Activated CD4-positive, alpha-beta T cell treated with anti-CD3 and anti-CD28 coated beads, Interleukin-2, amount 10 ng/mL, durations not matched to agents 7 days and 5 days (primary cell): ENCODE measurements at places on chromosomes 4 and X.

GRCh38 chr4:188127214-188127874 is 11.9 kb upstream of the TRIML1 start:
- DNase-seq = no peak

DNA sequence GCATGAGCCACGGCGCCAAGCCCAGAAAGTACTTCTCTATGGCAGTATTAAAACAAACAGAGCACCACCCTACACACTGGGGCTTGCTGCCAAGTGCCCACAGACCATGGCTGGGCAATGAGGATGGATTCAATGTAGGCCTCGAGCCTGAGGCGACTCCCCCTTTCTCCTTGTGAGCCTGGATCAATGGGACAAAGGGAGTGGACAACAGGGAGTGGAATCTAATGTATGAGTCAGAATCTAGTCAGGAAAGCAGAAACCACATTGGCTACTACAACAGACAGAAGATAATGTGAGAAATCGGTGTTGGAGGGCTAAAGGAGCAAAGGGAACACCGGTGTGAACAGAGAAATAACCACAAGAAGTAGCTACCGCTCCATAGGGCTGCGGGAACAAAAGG is 37.7 kb upstream of the OCIAD2 start:
- DNase-seq = no peak

GRCh38 chrX:15204130-15204751 is 65.6 kb downstream of the ASB9 start:
- no peak for DNase-seq

DNA sequence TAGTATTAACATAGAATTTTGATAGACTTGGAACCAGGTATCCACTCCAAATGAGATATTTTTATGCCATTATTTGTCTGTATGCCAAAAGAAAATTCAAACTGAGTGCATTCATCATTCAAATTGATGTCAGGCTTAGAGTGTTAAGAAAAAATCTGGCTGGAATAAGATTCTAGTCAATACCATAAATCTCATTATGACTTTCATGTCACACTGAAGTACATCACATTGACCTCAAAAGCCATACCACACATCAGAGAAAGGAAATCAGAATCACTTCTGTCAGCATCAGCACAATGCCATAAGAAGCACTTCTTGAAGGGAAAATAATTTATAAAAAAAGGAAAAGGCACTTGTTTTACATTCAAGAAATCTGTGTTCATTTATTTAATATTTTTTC is 119.0 kb upstream of the BMP3 start:
- no peak for DNase-seq

DNA sequence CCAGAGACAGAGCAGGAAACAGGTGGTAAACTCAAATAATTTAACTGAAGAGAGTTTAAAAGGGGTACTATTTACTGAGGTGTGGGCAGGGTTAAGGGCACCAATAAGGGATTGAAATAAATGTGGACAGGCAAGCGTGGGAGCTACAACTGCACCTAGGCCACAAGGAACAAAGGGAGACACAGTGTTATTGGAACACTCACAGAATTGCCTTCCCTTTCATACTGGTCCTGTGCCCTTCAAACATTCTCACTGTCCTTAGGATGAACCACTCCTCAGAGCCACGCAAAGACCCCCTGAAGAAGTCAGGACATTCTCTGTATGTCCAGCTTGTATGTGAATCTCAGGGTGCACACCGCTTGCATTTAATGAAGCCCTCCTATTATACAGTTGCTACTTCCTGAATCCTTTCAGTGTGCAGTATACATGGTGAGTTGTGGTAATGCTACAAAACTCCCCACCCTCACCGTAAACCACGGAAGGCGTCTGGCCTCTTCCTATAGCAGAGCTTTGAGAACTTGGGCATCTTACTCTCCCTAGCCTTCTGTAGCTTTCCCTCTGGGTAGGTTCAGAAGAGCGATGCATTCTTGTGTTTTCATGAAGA is 9.6 kb upstream of the MRPL1 start:
- DNase-seq = peak; percentile 83

- DNase-seq = no peak
Measured at GRCh38 chrX:17750436-17750835, 13.1 kb downstream of the SCML1 start.

- no peak for DNase-seq
Measured at GRCh38 chrX:4588466-4588865, 875.0 kb upstream of the PRKX start.

GRCh38 chr4:18937080-18937479 is 915.5 kb upstream of the LCORL start:
- DNase-seq = no peak

GRCh38 chr4:172809319-172809718 is 359.3 kb upstream of the GALNT7 start:
- DNase-seq = no peak

- DNase-seq = no peak
Measured at GRCh38 chrX:361231-362145, 25.2 kb downstream of the PPP2R3B start.

DNA sequence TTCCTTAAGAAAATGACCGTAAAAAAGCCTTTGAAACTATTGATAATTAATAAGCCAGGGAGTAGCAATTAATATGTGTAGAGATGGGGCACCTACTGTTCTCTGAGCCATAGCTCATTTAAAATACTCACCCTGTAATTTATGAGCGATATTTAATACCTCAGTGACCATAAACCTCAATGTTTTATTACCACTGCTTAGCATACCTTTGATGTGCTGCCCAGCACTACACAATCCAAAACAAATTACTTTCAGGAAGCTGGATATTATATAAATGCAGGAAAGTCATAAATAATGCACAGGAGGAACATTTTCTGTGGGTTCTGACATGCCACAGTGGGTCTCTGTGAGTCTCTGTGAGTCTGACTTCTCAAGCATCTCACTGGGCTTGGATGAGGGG is 166.1 kb upstream of the RPL34 start:
- DNase-seq = no peak

DNA sequence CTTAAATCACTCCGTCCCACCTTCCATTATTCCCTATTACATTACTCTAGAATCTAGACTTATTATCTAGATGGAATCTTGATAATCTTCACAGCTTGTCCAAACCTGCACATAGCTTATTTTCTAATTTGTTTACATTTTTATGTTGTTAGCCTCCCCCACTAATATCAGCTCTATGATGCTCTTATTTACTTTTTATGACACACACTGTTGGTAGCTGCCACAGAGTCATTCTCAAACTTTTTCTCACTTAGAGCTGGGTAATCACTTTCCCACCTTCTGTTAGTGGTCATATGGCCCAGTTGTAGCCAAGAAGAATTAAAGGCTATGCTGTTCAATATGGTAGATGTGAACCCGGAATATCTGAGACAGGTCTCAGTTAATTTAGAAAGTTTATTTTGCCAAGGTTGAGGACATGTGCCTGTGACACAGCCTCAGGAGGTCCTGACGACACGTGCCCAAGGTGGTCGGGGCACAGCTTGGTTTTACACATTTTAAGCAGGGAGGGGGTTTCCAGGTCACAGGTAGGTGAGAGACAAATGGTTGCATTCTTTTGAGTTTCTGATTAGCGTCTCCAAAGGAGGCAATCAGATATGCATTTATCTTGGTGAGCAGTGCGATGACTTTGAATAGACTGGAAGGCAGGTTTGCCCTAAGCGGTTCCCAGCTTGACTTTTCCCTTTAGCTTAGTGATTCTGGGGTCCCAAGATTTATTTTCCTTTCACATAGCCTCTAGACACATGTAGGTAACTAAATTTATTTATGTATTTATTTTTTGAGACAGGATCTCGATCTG is 7.0 kb upstream of the ADGRA3 start:
- DNase-seq = no peak

- no peak for DNase-seq
Measured at GRCh38 chrX:45714866-45715265, 514.2 kb upstream of the DIPK2B start.

- DNase-seq = no peak
Measured at GRCh38 chr4:164313853-164314252, 440.1 kb upstream of the SMIM31 start.

DNA sequence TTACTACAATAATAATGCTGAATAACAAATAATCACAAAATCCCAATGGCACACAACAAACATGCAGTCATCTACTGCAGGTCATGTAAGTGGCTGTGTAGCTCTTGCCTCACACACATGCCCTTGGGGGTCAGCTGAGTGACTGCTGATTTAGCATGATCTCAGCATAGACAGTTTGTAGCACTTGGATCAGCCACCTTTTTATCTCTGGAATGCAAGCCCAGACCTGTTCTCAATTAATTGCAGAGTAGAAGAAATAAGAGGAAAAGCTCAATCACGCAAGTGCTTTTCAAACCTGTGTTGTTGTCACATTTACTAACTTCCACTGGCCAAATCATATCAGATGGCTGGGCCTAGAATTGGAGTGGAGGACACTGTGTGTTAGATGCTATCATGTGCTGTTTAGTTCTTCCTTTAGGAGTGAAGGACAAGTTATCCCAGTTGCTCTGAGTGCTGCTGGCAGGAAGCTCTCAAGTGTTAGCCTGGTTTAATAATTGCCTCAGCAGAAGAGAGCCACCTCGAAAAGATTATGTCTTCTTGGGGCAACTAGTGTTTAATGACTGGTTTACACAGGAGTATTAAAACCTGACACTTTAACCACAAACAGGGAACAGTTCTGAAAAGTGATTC is 128.3 kb upstream of the EPHA5 start:
- no peak for DNase-seq

GRCh38 chrX:56763556-56764152 is 34.6 kb downstream of the NBDY start:
- peak; percentile 21 for DNase-seq

GRCh38 chr4:126541820-126542219 is 1090.9 kb upstream of the INTU start:
- no peak for DNase-seq

DNA sequence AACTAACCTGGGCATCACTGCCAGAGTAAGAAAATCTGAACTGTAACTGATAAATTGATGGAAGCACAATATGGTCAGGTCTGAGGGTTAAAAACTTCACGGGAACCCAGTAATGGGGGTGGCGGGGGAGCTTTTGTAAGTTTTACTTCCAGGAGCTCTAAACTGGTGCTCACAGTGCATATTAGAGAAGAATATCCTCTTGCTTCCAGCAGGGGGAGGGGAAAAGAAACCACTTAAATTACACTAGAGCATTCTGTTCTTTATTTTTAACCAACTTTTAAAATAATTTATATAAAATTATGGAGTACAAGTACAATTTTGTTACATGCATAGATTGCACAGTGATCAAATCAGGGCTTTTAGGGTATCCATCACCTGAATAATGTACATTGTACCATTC is 33.7 kb downstream of the WDR17 start:
- DNase-seq = no peak

DNA sequence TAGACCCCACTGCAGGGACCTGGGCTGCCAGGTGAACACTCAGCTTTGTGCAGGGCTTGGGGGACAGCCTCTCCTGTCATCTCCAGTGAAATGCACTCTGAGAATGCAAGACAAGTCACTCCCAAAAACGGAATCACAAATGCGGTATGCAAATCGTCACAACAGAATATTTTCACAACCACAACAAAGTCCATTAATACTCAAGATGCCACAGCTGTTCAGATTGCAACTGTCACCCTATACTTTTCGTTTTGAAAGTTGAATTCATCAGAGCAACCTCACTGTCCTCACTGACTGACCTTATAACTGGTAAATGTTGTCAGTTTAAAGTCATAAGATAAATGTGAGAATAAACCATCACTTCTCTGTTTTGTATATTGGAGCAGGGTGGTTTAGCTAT is 16.6 kb downstream of the JAKMIP1 start:
- peak; percentile 33 for DNase-seq

DNA sequence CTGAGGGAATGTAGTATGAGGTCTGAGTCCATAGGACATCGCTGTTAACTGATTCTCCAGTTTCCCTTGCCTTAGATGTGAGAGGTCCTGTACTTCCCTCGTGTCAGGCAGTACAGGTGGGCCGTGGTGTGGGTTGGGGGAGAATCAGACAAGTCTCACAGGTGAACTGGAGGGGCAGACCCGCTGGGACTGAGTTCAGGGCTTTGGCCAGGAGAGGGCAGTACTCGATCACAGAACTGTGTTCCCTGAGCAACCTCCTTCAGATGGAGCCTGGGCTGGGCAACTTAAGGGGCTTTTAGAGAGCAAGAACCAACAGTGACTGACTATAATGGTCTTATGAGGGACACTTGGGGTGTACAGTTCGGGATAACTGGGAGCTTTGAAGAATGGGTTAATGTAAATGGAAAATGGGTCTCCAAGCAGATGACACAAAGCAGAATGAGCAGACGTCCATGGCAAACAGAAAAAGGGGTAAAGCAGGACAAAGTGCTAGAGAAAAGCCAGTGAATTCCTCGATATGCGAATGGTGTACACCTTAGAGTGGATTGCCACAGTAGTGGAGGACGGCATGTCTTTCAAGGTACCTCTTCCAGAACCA is 83.6 kb downstream of the CCNG2 start:
- peak; percentile 73 for DNase-seq

DNA sequence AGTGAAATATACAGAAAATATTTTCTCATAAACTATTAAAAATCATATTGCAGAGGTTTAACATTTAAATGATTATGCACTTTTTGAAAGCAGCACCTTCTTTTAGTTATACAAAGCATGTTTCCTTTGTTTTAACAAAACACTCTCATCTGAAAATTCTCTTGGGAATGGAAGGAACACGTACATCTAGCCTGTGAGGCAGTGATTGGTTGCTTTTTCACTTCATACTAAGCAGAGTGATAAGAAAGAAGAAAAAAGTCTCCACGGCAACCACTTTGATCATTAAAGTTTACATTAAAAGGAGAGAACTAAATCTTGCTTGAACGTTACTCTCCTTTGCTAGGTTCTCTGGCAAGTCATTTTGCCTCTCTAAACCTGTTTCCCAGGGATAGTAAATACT is 41.7 kb upstream of the H2AZ1 start:
- no peak for DNase-seq

DNA sequence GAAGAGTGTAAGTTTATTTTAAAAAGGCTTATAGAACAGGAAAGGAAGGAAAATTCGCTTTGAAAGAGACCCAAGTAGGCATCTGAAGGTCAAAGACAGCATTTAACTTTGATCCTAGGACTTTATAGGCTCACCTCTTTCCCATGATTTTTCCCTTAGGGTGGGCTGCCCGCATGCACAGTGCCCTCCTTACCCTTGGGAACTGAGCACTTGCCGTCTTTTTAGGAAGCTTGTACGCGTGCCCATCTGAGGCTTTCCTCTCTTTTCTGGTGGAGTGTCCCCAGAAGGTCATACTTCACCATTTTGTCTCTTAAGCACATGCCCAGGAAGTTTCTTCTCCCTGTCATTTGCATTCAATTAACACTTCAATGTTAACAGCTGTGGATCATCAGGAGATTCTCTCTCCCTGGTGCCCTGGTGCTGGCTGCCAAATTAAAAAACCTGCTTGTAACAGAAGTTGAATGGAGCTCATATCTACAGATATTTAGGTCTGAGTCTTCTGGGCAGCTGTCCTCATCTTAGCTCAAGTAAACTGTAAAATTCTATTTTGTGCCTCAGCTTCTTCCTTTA is 38.4 kb upstream of the IL9R start:
- DNase-seq = no peak

DNA sequence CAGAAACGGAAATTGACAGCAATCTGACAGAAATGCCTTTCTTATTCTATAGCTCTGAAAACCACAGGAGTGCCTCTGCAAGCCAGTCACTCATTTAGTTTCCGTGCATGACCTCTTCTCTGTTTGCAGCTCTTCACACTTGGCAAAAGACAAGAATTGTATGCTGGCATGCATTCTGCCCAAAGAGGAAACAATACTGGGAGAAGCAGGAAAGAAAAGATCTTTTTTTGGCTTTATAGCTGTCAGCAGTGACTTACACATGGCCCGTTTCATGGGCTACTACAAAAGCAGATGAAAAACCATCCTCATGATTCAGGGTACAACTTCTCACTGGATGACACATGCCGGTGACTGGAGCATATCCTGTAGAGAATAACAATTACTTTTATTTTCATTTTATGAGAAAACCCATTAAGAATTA is 249.4 kb downstream of the ADAMTS3 start:
- no peak for DNase-seq

- no peak for DNase-seq
Measured at GRCh38 chrX:97494756-97495372, 611.2 kb downstream of the RPA4 start.
